Activated naive CD8-positive, alpha-beta T cell treated with anti-CD3 and anti-CD28 coated beads for 36 hours (primary cell): ENCODE measurements at places on chromosomes 12 and 14. TPM values are rescaled to one million over a fixed set of nuclear protein-coding genes. Genes with fewer than 3 reads are reported as not detected.

The NCAPD2 gene
- total RNA-seq = 167 TPM

The TUBA1A gene
- 54.3 TPM for total RNA-seq

The GPR162 gene
- 0.54 TPM for total RNA-seq

GRCh38 chr14:60092526-60092920, 800 bp downstream of the PCNX4 start:
- peak; percentile 13 for DNase-seq

The POP5 gene
- 61.9 TPM for total RNA-seq

DNA sequence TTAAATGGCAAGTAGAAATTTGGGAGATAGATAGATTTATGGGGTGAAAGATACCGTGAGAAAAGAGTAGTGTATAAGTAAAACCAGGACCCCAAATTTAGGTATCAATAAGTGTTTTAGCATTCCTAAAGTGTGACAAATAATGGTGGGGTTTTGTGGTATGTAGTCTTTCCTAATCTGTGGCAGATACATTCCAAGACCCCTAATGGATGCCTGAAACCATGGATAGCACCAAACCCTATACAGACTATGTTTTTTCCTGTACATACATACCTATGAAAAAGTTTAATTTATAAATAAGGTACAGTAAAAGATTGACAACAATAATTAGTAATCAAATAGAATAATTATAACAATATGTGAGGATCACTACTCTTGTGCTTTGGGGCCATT, 14.4 kb upstream of the TCP11L2 start:
- DNase-seq = no peak

The ACRBP gene
- total RNA-seq = 0.86 TPM

GRCh38 chr12:105983622-105984320, 155.0 kb downstream of the NUAK1 start:
- no peak for DNase-seq

The CHURC1 gene
- total RNA-seq = 49.8 TPM

GRCh38 chr12:129973236-129973961, 69.6 kb upstream of the TMEM132D start:
- no peak for DNase-seq

The RNF212B gene
- total RNA-seq = not detected

DNA sequence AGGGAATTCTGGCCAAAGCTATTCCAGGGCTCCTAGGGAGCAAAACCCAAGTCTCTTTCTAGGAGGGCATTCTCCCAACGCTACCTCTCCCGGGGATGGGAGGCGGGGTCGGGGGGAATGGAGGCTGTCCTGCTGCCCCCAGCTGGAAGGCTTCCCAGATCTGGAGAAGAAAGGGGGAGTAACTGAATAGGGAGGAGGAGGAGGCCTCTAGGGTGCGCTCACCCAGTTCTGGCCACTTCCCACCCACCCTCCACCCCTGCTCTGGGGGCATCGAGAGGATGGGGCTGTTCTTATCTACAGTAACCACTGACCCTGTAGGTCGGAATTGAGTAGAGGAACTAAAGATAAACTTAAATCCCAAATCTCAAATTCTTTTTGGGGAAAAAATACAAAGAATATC, 579 bp upstream of the RNASE1 start:
- no peak for DNase-seq

GRCh38 chr14:68495101-68496039, 297.5 kb downstream of the ZFP36L1 start:
- DNase-seq = no peak

DNA sequence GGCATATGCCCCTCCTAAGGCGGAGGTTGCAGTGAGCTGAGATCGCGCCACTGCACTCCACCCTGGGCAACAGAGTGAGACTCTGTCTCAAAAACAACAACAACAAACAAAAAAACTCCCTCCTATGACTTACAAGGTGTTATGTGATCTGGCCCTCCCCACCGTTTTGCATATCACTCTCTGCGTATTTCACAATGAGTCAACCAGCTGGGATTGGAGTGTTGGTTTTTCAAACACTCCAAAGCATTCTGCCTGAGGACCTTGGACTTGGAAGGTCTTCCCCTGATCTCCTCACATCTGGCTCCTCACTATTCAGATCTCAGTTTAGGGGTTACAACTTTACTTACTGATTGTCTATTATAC, 14.0 kb downstream of the MANSC1 start:
- no peak for DNase-seq

DNA sequence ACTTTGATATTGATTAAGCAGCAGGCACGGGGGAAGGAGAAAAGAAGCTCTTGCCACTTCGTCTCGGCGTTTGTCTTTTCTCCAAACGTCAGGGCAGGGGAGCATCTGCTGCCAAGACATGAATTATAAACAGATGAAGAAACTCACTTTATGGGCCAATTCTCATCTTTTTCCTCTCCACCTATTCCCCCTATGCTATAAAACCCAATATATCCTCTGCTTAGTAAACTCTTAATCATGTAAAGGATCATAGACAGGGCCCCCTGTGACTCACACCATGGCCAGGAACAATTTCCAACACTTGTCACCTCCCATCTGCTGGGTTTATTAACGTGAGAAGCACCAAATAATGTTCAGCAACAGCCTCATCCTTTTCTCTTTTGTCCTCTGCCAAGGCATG, 1092.1 kb upstream of the TMEM132C start:
- no peak for DNase-seq

The SCN8A gene
- 0.93 TPM for total RNA-seq

DNA sequence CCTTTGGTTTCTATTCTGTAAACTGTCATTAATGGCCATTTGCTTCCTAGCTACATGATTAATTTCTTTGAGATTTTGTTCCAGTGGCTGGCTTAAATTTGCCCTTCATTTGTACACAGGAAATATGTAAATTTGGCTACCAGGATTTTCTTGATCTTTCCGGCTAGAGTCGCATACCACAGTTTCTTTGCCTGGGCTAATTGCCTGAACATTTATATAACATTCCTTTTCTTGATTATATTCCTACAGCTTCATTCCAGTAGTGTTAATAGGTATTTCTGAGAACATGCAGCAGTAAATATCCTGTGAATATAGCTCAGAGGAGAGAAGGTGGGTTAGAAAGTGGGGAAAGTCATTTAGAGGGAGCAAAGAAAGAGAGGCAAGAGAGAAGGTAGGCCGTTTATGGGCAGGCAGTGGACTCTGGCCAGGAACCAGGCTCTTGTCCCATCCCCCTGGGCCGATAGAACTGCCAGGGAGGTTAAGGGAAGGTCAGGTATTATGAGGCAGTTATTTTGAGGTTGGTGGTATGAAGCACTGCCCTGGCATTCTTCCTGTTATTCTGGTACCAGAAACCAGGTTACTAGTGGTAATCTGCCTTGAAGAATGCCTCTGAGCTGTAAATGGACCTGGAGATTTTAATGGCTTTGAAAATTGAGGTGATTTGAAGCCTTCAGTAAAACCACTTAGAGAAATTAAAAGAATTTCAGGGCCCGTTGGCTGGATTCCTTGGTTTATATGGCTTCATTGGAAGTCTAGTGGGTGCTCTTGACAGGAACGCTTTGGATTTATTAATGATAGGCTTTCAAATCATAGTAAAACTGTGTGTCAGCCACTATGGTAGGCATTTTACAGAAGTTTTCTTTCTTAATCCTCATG, 4.4 kb downstream of the RNF10 start:
- DNase-seq = no peak

- no peak for DNase-seq
Observed at GRCh38 chr12:68890701-68891113, 42.3 kb downstream of the CPM start.
